ENCODE measurements at places on chromosomes 13 and 19.

- peak; percentile 94 for DNase-seq
Measured at GRCh38 chr13:106567474-106568298, at the start of gene ARGLU1. Gene ARGLU1 (minus strand): TSS chr13:106568137. CDS start chr13:106567919, 218 bp downstream.

DNA sequence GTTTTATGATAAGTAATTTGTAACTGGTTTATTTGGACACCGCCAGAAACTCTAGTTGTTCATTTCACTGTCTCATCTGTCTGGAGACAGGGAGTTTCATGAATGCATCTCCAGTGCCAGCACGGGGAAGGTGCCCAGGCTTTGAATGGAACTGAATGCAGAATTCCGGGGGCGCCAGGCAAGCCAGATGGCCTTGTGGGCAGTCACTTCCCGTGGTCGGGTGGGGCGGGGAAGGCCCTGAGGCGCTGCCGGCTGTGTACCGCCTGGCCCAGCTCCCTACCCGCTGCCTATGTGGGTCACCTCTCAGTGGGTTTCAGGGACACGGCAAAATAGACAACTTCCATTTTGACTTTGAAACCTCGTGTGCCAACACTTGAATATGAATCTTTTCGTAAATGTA is 28.8 kb upstream of the MCF2L start:
- no peak for DNase-seq

DNA sequence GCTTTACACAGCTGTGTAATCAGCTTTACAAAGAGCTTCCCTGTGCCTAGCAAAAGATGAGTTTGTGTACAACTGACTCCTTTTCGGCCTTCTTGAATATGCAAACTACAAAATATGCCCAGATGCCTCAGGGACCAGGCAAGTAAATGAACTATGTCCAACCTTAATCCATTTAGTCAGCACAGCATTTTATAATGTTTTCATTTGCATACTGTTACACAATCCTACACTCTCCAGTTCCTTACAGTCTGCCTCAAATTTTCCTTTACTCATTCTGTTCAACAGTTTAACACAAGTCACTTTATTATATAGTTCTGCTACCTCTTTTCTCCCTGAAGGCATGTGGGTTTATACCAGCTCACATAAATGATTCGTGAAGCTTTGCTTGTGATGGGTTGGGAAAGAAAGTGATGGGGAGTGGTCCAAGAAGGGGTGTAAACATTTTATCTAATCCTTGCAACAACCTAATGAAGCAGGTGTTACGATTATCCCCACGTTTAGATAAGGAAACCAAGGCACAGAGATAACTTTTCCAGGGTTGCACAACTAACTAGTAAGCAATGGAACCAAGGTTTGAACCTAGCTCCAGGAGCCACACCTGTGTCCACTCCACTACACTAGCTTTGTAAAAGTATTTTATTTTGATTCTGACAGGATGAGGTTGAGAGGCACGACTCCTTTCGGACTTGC is 3.3 kb upstream of the USP12 start:
- DNase-seq: no peak

GRCh38 chr19:15199661-15200552 is 888 bp downstream of the NOTCH3 start:
- no peak for DNase-seq

DNA sequence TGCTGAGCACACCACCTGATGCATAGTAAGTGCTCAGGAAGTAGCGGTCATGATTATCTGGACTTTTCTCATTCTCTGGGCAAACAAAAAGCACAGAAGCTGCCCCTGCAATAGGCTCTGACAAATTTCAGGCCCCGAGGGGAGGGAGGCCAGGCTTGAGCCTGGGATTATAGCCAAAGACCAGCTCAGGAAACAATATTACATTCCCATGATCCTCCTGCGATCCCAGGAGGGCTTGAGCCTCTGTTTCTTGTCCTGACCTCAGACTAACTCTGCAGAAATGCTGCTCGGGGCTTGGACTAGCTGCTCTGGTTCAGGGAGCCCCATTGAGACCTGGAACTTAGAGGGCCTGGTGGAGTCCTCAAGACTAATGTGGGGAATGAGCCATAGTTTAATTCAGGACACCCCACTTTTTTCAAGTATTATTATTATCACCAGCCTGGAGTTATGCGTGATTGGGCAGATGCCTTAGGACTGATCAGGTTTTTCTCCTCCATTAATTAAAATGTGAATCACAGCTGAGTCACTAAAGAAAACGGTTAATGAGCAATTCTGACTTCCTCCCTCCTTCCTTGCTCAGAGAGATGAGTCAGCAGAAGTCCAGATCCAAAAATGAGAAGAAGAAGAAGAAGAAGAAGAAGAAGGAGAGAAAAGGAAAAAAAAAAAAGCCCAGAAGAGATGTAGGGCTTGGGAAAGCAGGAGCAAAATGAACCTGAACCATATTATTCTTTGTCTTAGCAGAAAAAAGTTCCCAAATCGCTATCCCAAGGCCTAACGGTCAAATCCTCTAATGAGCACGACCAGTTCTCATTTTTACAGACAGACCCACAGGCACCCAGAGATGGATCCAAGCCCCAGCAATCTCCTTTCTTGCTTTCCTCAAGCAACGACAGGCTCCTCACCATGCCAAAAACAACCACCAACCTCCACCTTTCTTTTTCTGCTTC is 107.2 kb downstream of the CACNA1A start:
- no peak for DNase-seq

DNA sequence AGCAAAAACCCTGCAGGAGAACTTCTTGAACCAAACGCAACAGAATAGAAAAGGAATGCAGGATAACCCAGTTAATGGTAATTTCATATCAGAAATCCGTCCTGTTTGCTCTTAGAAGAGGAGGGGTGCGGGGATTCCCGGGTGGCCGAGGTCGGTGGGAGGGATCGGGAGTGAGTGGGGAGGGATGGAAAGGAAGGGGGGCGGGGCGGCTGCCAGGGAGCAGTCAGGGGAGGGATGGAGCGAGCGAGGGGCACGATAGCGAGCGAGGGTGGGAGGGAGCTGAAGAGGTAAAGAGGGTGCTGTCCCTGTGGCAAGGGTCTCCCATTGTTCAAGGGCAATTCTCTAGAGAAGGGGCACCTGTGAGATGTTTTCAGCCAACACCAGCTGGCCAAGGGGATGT is 26.5 kb downstream of the CD177 start:
- no peak for DNase-seq

DNA sequence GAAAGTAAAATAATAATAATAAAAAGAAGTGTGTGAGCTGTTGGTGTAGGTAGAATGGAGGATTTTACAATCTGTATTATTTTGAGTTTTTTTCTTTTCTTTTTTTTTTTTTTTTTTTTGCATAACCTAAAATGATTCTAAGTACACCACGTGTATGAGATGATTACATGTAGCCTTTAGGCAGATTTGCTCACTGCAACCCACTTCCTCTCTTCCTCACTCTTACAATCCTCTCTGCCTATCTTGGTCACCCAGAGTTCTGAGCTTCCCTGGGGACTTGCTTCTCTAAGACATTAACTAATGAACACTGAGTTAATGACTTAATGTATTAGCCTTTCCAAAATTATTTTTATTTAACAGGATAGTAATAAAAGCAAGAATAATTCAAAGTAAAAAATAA is 1169.6 kb downstream of the EFNB2 start:
- DNase-seq: no peak

GRCh38 chr13:22200440-22200839 is 529.6 kb downstream of the FGF9 start:
- no peak for DNase-seq

DNA sequence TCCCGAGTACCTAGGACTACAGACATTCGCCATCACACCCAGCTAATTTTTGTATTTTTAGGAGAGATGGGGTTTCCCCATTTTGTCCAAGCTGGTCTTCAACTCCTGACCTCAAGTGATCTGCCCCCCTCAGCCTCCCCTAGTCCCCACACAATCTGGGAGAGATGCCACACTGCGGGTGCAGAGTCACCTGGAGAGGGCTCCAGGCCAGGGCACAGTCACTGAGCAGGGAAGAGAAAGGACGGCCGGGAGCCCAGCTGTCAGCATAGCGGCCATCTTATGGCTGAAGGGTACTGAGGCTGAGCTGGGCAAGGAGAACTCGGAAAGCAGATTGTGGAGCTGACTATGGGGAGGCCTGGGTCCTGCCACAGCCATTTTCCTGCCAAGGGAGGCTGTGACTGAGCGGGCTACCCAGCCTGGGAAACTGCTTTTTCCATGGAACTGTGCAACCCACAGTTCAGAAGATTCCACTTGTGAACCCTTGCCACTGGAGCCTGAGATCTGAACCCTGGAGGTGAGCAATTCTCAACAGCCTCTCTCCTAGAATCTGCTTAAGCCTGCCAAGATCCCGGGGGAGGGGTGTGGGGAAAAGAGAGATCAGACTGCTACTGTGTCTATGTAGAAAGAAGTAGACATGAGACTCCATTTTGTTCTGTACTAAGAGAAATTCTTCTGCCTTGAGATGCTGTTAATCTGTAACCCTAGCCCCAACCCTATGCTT is 109.2 kb downstream of the ZNF486 start:
- DNase-seq: no peak

DNA sequence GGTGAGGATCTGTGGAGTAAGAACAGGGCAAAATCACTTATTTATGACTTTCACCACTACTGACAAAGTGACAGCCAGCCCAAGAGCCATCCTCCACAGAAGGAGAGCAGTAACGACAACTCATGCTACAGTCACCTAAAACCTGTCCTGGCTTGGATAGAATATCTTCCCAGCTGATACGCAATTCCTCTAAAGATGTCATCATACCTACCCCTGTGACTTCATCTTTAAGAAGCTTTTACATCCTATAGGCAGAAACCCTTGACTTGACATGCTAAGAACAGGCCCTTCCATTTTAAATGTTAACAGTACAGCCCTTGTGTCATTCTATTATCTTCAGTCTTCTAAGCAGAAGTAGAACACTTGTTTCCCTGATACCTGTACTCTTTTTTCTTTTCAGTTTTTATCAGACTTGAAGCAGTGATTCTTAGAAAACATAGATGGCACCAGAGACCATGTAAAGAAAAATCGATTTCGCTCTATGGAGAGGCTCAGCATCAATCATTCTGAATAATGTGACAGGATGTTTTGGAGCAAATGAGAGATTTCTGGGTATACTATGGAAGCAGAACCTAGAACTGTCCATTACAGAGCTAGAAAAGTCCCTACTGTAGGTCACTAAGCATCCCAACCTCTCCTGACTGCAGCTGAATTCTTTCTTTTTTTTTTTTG is 20.1 kb downstream of the STOML3 start:
- no peak for DNase-seq

GRCh38 chr19:3071768-3072167 is 9.5 kb upstream of the TLE5 start:
- DNase-seq: no peak

GRCh38 chr19:41929536-41930071 is 1.4 kb upstream of the ERFL start:
- DNase-seq: no peak

- DNase-seq: no peak
Measured at GRCh38 chr19:44740351-44740824, 8.1 kb upstream of the BCL3 start.

DNA sequence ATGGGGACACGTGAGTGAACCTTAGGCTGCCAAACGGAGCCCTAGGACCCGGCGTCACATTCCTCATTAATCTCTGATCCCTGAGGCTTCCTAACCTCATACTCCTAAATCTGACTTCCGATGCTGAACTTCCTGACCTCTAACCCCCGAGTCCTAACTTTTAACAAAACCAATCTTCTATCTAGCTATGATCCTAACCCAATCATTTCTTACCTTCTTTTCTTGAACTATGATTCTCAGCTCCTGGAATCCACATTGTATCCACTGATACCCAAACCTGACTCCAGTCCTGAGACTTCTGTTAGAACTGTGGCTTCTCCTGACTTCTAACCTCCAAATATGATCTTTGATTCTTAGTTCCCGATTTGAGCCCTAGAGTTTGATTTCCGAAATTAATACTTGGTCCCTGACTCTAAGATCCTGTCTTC is 447 bp downstream of the NFKBIB start:
- no peak for DNase-seq

DNA sequence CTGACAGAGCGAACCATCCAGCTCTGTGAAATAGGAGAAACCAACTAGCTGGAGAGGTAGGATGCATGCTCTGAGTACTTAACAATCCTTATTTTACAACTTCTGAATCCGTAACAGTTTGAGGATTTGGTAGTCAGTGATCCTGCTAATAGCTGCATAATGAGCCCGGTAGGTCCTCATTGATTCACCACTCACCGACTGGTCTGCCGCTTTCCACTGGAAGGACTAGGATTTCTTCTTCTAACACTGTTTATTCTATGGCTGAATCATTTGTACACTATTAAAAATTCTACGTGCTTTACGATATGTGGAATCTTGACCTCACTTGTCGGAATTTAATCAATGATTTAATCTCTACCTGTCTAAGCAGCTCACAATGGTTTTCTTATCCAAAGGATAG is 33.9 kb downstream of the SPATA13 start:
- DNase-seq: no peak

DNA sequence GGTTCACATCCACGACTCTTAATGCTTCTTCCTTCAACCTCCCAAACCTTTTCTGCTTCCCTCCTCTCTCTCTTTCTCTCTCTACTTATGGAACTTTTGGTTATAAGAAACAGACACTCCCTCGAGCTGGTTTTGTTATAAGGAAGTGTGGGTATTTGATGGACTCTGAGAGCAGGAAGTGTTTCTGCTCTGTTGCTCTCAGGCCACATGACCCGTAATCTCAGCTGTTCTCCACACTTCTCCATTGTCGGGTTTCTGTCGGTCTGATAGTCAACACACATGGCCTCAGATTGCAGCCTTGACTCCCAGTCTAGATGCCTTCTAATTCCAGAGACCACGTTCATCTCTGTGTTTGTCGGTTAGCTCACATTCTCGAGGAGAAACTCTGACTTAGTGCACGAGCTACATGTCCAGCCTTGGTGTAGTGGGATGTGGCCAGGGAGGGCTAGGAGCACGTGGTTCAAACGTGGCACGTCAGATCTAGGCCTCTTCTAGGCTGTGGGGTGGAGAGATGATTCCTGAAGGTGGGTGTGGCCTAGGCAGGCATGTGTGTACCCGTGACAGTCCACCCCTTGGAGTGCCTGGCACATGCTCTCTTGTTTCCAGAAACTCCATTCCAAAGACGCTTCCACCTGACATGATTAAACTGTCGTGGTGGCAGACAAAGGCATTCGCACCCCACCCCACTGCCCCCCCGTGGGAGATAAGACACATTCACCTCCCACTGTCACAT is 26.3 kb downstream of the CNFN start:
- no peak for DNase-seq

GRCh38 chr13:113113846-113114271 is 8.3 kb downstream of the F7 start:
- no peak for DNase-seq
